ENCODE measurements at places on chromosomes 3 and 15.

DNA sequence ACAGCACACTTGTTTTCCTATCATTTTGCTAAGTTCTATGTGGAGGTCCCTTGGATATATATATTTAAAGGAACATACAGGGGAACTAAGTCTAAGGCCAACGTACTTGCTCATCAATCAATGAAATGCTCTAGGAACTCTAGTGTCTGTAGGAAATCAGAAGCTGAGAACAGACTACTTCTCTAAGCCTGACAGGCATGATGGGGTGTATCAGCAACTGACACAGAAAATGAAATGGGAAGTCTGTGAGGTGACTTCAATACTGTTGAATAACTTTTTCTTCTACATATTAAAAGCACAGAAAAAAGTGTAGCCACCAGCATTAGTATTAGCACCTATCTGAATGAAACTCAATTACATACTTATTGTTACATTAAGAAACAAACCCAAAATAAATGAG is 56.9 kb upstream of the CSPG5 start:
- no peak for DNase-seq

GRCh38 chr15:101454365-101454764 is 35.1 kb downstream of the PCSK6 start:
- no peak for DNase-seq

DNA sequence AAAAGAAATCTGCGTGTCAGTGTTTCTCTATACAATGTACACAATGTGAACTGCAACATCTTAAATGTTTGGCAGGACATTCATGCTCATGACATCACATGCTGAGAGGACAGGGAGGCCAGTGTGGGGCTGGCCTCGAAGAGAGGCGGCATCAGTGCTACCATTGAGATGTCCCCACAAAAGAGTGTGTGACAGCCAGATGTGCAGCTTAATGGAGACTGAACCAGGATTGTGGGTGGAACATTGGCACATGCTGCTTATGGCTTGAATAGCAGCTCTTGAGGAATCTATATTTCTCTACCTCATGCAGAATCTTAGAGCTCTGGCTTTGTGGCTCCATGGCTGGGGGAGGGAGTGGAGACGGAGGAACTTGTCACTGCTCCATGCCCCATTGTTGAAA is 18.5 kb downstream of the CLDN11 start:
- DNase-seq = no peak

DNA sequence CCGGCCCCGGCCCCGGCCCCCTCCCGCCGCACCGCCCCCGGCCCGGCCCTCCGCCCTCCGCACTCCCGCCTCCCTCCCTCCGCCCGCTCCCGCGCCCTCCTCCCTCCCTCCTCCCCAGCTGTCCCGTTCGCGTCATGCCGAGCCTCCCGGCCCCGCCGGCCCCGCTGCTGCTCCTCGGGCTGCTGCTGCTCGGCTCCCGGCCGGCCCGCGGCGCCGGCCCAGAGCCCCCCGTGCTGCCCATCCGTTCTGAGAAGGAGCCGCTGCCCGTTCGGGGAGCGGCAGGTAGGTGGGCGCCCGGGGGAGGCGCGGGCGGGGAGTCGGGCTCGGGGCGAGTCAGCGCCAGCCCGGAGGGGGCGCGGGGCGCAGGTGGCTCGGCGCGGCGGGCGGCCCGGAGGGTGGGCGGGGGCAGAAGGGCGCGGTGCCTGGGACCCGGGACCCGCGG is 352 bp downstream of the CHRD start:
- no peak for DNase-seq

DNA sequence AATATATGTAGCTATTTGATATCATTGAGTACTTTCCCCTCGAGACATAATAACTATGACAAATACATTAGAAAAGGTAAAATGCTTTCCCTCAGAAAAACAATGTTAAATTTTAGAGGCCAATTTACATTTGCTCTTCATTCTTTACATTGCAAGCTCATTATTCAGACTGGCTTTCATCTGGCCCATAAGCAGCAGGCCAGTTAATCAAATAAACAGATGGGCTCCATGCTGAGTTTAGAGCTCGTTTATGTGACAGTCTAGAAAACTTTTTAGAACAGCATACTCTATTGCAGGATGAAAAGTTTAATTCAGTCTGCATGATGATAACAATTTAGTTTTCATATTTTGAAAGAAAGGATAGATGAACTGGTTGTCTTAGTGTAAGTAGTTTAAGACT is 150.6 kb downstream of the DUT start:
- no peak for DNase-seq

Measured in renal cortex interstitium (tissue), 15 donors.